HTR-8/SVneo (cell line): ENCODE measurements at places on chromosomes 4 and X.
A peak's percentile ranks its signal among the peaks of the same experiment; 100 is the strongest.

- DNase-seq = no peak
Observed at GRCh38 chr4:87275311-87275710, 47.4 kb downstream of the HSD17B13 start.

GRCh38 chr4:38366456-38366855 lies 297.5 kb upstream of the KLF3 start:
- DNase-seq = no peak

DNA sequence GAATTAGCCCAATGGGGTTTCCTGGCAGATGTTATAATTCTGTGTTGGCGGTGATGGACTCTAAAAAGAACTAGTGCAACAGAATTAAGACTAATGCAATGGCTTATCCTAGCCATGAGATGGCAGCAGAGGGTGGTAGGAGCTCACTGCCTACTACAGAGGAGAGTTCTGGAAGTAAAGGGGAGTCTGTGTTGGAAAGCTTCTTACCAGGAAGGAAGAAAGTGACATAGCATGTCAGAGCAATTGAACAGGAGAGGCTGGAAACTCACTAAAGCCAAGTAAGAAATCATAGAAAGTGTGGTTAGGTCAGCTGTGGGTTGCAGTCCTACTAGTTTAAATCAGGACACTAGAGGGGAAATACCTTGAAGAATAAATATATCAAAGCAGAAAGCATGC lies 6.3 kb upstream of the TRPC5OS start:
- DNase-seq = peak; percentile 0

DNA sequence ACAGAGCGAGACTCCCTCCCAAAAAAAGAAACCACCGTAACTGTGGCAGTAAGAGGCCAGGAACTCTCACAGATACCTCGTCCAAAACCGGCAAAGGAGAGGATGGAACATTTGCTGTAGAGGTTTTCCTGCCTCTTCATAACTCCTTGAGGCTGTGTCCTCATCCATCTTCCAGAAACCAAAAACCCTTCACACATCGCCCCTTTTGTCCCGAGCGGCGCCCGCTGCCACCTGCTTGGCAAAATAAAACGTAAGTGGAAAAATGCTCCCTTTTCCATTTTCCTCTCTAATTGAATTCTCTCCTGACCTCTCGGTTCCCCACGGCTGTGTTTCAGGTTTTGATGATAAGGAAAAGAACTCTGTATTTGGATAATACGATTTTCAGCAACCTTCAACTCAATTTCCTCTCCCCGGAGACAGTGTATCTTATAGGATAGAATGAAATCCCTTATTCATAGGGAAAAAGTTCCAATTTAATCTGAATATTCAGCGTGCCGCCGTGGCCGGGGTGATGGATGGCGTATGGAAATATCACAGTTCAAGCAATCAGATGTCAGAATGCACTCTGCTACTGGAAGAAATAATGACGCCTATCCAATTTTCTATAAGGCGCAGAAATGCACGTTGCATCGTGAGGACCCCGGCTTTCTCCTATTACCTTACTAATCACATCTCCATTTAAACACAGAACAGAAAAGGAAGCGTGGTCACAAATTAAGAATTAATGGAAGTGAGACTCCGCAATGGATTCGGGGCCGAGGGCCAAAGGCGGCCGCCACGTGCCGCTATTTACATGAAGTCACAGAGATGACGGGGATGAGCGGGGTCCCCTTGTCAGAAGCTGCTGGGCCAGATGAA lies 5.2 kb upstream of the PPP2R3B start:
- no peak for DNase-seq

- DNase-seq = no peak
Observed at GRCh38 chr4:172653676-172654075, 514.9 kb upstream of the GALNT7 start.

DNA sequence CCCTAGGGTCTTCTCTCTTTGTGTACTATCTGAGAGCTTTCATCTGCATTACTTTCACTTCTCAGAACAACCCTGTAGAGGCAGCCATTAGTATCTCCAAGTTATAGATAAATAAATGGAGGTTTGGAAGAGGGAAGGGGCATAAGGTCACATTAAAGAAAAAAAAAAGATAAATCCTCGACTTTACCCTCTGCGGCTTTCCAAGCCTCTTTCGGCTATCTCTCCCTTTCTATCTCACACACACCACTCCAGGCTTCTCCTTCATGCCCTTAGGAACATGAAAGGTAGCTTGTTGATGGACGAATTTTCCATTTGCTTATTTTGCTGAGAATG lies 660 bp upstream of the ARHGEF9 start:
- DNase-seq = no peak

DNA sequence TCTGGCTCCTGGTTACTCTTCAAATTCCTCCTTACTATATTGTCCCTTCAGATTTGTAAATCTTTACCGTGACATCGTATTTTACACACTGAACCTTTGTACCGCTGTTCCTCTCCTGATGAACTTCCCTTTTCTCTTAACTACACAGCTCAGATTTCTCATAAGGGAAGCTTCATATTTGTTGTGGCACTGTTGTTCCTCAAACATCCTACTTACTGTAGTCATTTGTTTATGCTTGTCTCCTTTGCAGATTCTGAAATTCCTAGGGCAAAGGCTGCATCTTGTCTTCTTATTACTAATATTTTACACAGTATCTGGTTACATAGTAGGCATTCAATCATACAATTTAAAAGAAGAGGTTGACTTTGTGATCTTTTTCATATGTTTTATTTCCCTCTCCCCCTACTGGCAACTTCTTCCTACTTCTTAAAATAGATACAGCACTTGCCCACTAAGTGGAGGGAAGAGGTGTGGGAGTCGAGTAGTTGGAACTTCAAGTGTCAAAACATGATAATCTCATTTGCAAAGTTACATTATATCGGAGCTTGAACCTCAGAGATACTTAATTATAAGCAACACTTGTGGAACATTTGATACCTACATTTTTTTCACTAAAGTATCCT lies 50.0 kb downstream of the TET2 start:
- no peak for DNase-seq

GRCh38 chr4:182286035-182286434 lies 42.8 kb downstream of the TENM3 start:
- DNase-seq = peak; percentile 26

DNA sequence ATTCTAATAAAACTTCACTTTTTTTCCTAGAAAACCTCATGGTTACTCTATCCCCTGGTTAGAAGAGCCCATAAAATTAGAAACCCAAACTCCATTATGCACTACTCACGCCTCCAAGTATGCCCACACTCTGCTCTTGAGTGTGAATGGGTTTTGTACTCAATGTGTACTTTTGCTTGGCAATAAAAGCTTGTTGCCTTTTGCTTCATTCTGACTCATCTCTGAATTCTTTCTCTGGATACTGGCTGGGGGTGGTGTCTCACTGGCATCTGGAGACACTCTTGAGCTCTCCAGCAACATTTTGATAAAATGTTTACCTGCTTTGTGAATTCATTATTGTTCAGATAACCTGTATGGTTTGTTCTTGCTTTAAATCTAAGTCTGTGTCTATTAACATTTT lies 963.3 kb downstream of the TRAM1L1 start:
- DNase-seq = no peak

- no peak for DNase-seq
Observed at GRCh38 chr4:37760840-37761239, 65.6 kb upstream of the PGM2 start.

DNA sequence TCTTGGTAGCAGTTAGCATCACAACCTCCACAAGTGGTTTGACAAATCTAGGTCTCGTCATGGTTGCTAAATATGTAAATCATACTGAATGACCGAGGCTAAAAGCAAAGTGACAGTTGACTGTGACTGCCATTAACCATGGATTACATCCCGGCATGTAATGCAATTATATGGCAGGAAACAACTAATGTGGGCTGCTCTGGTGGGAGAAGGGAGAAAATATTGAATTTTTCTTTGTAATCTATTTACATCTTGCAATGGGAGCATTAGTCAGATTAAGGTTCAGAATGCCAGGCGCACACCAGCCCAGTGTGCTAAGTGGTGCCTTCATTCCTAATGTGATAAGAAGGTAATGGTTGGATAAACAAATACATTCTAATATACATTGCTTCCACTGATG lies 35.8 kb downstream of the UNC5C start:
- DNase-seq = no peak

- no peak for DNase-seq
Observed at GRCh38 chrX:40323977-40324376, 226.2 kb upstream of the BCOR start.

DNA sequence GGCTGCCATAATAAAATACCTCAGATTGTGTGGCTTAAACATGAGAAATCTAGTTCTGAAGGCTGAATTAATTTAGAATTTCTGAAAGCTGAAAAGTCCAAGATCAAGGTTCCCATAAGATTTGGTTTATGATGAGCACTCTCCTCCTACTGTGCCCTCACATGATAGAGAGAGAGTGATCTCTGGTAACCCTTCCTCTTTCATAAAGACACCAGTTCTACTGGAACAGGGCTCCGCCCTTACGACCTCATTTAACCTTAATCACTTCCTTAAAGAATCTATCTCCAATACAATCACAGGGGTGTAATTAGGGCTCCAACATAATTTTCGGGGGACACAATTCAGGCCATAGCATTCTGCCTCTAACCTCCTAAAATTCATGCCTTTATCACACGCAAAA lies 194.0 kb upstream of the MAB21L2 start:
- DNase-seq = no peak

DNA sequence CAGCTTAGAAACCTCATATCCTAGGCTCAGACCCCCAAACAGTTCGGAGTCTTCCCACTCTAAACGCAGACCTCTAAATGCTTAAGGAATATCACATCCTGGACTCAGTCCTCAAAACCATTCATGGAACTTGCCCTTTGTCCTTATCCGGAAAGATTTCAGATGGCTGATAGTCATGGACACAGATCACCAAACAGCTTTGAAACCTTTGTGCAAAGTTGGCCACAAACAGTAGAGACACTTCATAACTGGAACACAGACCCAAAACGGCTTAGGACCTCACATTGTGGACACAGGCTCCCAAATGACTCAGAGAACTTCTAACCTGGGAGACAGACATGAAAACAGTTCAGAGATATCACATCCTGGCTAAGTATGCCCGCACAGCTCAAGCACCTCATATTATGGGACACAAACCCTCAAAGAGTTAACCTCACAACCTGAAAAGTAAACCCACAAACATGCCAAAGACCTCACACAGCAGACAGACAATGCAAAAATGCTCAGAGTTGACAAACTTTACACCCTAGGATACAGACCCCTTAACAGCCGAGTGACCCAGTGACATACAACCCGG lies 15.5 kb downstream of the SUV39H1 start:
- no peak for DNase-seq

DNA sequence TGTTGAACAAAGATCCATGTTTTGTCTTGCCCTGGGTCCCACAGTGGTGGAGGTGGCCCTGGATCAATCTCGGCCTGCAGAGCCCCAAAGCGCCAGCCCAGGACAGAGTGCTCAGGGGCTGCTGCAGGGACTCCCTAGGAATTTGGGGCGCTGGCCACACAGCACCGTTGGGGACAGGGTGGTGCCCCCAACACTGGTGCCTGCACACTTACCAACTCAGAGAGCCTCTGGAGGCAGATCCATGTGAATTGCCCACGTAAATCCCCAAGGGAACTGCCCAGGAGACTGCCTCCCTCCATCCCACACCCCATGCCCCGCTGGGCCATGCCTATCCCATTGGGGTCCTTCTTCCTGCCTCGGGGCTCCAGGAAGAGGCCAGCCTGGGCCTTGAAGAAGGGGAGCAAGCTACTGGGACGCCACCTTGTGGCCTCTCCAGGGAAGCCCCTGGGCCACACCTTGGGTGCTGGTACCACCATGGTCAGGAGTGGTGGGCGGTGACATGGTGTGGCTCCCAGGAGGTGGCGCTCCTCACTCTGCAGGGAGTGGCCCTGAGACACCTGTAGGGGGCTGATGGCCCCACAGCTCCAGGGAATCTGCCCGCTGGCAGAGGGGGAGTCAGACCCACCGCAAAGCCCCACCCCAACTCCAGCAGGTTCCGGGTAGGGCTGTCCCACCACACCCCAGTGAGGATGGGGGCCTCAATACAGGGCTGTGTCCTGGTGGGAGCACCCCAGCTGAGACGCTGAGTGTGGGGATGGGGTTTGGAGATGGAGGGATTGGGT lies 22.8 kb downstream of the CFAP99 start:
- peak; percentile 87 for DNase-seq

DNA sequence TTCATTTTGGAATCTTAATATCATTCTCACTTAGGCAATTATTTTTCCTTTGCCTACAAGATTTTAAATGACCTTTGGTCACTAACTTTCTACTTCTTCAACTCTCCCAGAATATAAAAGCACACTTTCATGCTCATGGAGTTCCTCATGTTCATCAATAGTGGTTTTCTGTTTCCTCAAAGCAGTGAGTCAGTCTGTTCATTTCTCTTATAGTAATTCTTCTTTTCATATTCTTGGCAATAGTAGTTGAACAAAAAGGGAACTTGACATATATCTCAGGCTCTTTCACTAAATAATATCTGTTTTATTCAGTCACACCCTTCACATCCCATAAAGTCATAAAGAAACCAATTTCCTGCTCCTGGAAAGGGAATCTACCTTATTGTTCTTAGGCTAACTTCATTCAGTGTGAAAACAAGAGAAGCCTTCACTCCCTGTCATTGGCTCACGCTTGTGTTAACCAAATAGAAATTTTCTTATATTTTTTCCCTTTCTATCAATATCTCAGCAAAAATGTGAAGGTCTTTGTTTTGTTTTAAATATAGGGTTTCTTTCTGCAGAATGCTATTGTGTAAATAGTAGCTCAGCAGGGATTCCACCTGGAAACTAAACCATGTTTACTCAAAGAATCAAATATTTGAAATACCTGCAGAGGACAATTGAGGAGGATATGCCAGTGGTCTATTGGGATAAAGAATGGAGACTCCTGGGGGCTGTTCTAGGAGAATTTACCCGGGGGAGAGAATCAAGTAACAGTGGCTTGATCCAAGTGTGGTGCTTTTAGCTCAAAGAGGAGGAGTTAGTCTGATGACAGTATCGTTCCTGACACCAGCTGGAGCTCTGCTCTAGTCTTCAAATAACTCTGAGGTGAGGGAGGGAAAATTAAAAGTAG lies 13.4 kb upstream of the TNIP3 start:
- no peak for DNase-seq

GRCh38 chrX:80471582-80471981 lies 51.3 kb downstream of the TENT5D start:
- DNase-seq = no peak

GRCh38 chr4:107147873-107148272 lies 111.8 kb upstream of the DKK2 start:
- no peak for DNase-seq

DNA sequence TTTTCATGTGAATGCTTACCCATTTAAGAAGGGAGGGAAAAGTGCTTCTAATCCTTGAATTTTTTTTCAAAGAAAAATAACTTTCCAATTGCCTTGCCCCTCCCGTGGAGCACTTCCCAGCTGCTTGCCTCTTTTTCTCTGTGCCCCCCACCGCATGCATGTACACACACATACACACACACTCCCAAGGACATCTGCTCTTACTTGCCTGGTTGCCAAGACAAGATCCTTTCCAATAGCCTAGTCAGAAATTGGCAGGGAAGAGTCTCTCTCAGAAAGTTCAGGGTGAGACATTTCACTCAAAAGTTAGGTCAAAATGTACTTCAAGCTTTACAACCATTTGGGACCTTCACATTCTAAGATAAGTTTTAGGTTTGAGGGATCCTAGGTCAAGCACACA lies 10.9 kb downstream of the HHIP start:
- DNase-seq = no peak
